ENCODE measurements at places on chromosomes 11 and 22. TPM values are rescaled to one million over a fixed set of nuclear protein-coding genes. Genes with fewer than 3 reads are reported as not detected.

- no peak for DNase-seq
These were observed 29.2 kb downstream of the SREBF2 start for GRCh38 chr22:41862160-41862529.

- DNase-seq, result no peak
These were observed 71.8 kb downstream of the STIM1 start for GRCh38 chr11:3927129-3927796.

- no peak for DNase-seq
These were observed 796.3 kb upstream of the ANO3 start for GRCh38 chr11:25535467-25536272.

GRCh38 chr11:66328031-66328301 is 8.3 kb downstream of the RIN1 start:
- no peak for DNase-seq

GRCh38 chr11:33867996-33868646 is 23.8 kb downstream of the LMO2 start:
- DNase-seq, result no peak

The MRGPRX3 gene
- polyA plus RNA-seq, result not detected

DNA sequence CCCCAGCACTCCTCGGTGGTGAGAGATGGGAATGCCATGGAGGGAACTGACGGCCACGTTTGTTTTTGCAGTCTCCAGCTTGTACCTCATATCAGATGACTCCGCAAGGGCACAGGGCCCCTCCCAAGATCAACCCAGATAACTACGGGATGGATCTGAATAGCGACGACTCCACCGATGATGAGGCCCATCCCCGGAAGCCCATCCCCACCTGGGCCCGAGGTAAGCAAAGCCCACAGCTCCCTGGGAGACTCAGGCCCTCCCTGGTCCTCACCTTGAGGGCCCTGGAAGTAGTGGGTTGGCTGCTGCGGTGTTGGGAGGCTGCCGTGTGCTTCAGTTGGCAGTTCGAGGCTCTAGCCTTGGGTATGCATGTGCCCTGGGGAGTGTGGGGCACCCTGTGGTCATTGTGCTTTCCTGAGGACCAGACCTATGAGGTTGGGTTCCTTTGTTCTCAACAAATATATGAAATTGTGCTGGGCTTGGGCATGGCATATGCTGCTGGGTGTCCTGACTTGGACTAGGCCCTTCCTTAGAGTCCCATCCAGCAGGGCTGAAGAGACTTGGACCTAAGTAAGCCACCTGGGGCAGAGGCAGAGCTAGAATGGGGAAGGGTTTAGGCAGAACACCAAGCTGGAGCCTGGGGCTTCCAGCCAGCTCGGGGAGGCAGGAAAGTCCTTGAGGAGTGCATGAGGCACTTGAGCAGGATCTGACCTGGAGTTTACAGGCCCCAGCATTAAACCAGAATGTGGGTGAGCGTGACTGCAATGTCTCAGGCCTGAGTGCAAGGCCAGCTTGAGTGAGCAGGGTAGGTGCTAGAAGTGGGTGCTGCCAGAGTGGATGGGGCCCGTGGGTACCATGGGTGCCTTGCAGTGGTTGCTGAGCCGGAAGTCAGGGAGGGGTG is 26.4 kb downstream of the INCENP start:
- DNase-seq, result no peak

Measured in right renal pelvis (tissue), 4 donors.